ENCODE measurements at places on chromosomes 16 and 17.

GRCh38 chr16:25750488-25751216 is 58.9 kb downstream of the HS3ST4 start:
- DNase-seq = no peak

DNA sequence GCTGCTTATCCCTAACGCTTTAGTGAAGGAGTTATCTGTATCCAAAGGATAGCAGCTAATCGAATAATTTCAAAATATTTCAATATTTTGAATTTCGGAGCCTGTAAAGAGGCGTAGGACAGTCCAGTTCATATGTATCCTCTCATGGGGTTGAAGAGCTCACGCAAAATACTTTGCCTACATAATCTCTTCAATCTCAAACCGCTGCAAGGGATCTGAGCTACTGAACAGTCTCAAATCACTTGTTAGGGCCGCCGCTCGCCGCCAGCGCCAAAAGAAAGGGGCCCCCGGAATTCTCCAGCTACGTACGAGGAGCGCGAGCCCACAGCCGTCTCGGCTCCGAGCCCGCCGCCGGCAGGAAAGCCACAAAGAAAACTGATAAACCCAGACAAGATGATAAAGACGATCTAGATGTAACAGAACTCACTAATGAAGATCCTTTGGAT is 601 bp upstream of the RFWD3 start:
- no peak for DNase-seq

DNA sequence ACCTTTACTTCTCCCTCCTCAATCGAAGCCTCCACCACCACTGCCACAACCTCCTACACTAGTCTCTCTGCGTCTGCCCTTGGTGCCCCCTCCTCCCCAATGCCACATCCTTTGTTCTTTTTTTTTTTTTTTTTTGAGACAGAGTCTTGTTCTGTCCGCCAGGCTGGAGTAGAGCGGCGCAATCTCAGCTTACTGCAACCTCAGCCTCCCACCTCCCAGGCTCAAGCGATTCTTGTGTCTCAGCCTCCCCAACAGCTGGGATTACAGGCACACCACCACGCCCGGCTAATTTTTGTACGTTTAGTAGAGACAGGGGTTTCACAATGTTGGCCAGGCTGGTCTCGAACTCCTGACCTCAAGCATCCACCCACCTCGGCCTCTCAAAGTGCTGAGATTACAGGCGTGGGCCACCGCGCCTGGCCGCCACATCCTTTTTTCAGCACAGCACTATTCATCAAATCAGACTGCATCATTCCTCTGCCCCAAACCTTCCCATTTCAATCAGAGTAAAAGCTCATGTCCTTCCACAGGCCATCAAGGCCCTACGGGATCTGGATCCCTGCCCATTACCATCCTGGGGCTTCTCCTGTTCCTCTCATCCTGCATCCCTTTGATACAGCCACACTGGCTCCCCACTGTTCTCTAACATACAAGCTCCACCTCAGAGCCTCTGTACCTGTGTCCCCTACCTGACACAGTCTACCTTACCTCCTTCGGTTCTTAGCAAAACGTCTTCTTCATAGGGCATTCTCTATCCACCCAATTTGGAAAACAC is 2.0 kb downstream of the KLHL11 start:
- DNase-seq = no peak

GRCh38 chr16:29883987-29884386 is 15.4 kb downstream of the SEZ6L2 start:
- no peak for DNase-seq

GRCh38 chr16:72848759-72849664 is 198.9 kb downstream of the ZFHX3 start:
- DNase-seq = no peak

DNA sequence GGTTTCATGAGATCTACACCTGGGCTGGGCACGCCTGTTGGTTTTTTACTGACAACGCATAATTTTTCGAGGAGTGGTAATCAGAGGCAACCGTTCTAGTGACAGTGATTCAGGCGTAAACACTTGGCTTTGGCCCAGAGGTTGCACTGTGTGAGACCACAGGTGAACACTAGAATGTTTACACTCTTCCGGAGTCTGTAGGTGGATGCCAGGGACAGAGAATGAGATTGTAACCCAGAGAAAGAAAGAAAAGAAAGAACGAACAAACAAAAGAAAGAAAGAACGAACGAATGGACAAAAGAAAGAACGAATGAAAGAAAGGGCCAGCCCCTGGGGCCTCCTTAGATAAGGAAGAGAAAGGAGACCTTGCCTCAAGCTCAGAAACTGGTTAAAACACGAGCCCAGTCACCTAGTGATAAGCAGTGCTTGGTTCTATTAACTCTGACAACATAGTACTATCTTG is 113.2 kb downstream of the PRKCB start:
- no peak for DNase-seq

- DNase-seq = no peak
These were observed 32.1 kb downstream of the TOM1L1 start for GRCh38 chr17:54932711-54933110.

GRCh38 chr16:72832621-72833248 is 215.2 kb downstream of the ZFHX3 start:
- DNase-seq = peak; percentile 30

- no peak for DNase-seq
These were observed 19.3 kb downstream of the TRPV2 start for GRCh38 chr17:16434662-16435061.

- peak; percentile 56 for DNase-seq
These were observed 29.7 kb downstream of the BRIP1 start for GRCh38 chr17:61833536-61834193.

DNA sequence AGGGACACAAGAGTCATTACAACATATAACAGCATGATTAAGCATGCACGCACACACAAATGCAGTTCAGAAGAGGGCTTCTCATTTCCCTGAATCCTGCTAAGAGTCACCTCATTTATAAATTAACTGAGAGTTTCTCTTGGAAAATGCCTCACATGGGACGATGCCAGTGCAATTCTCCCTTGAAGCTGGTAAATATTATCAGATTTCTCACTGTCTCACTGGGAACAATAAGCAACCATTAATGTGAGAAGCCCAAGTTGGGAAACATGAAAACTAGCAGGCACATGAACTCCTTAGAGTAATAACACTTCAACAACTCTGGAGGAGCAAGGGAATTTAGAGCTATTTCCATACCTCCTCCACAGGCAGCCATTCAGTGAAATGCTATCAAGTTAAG is 26.4 kb downstream of the SETD6 start:
- no peak for DNase-seq

- DNase-seq = no peak
These were observed 6.6 kb upstream of the GHDC start for GRCh38 chr17:42200706-42201457.

DNA sequence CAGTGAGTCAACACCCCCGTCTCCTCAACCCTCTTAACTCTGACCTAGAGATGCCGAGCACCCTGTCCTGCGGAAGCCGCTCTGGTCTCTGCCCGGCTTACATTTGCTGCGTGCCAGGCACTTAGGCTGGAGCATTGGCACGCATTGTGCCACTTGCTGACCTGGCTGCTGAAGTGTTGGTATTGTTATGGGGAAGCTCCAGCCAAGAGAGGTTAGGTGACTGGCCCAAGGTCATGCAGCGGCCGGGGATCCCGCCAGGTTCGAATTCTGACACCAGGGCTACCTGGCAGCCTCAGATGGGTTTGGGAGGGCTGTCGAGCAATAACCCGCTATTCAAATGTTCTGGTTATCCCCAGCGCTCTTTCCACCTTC is 5.0 kb upstream of the HSD17B1 start:
- DNase-seq = no peak

All from SW 1271 (cell line).